Sigmoid colon (tissue), 7 donors: ENCODE measurements at places on chromosomes 12 and 14. TPM values are rescaled to one million over a fixed set of nuclear protein-coding genes. Genes with fewer than 3 reads are reported as not detected.
A peak's percentile ranks its signal among the peaks of the same experiment; 100 is the strongest.

Gene HPD
- 0.36 TPM for total RNA-seq

Gene NXPH4
- total RNA-seq, result not detected

Gene DIO3
- 2.9 TPM for total RNA-seq

DNA sequence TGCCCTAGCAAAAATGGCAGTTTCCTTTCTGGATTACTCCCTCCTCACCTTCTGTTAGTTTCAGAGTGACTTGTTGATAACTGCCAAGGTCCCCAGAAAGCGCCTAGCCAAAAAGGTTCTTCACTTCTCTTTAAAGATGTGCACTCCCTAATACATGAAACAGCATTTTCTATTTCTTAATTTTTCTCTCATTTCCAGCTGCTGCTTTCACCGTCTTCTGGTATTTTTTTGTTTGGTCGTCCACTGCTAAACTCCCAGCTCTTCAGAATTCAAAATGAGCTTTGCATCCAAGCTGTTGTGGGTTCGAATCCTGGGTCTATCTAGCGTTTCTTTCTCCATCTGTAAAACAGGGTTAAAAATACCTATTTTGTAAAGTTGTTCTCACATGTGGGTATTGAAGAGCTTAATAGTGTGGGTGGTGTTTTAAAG lies 397 bp upstream of the BORCS5 start:
- DNase-seq, result no peak

DNA sequence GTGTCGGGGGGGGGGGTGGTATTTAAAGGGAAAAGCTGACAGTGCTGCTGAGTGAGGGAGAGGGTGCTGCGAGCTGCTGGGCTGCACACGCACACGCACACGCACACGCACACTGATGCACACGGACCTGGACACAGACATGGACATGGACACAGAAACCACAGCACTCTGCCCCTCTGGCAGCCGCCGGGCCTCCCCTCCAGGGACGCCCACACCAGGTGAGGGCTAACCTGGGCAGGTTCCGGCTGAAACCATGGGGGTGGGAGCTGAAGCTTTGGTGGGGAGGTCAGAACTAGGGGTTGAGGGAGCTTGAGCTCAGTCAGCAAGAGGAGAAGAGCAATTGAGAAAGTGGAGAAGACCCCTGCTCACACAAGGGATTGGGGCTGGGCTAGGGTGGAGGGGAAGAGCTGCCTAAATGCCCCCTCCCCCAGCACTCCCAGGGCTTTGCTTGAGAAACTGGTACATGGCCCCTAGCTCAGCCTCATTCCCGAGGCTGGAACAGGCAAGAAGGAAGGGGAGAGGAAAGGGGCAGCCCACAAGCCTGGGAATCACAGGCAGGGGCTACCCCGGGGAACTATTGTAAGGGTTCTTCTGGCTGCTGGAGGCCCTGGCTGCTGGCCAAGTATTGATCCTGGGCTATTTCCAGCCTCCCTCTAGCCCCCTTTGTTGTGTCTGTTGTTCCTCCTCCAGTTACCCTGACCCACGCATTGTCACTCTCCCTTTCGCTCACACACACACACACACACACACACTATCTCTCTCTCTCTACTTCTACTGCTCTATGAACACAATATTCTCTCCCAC lies at the start of gene REM2:
Gene REM2, plus strand, starts transcription at position 50 of the 804 bp plus-strand sequence. Its CDS starts 66 bp downstream, at position 116.
- no peak for DNase-seq

- DNase-seq, result no peak
Observed at GRCh38 chr12:53808023-53808705, 56.4 kb upstream of the CISTR start.

- no peak for DNase-seq
Observed at GRCh38 chr12:99059824-99060511, 414.9 kb downstream of the APAF1 start.

- DNase-seq, result peak; percentile 18
Observed at GRCh38 chr14:99690636-99691035, 6.5 kb downstream of the CYP46A1 start.
